ENCODE measurements at places on chromosomes 2 and 18.
A peak's percentile ranks its signal among the peaks of the same experiment; 100 is the strongest.

DNA sequence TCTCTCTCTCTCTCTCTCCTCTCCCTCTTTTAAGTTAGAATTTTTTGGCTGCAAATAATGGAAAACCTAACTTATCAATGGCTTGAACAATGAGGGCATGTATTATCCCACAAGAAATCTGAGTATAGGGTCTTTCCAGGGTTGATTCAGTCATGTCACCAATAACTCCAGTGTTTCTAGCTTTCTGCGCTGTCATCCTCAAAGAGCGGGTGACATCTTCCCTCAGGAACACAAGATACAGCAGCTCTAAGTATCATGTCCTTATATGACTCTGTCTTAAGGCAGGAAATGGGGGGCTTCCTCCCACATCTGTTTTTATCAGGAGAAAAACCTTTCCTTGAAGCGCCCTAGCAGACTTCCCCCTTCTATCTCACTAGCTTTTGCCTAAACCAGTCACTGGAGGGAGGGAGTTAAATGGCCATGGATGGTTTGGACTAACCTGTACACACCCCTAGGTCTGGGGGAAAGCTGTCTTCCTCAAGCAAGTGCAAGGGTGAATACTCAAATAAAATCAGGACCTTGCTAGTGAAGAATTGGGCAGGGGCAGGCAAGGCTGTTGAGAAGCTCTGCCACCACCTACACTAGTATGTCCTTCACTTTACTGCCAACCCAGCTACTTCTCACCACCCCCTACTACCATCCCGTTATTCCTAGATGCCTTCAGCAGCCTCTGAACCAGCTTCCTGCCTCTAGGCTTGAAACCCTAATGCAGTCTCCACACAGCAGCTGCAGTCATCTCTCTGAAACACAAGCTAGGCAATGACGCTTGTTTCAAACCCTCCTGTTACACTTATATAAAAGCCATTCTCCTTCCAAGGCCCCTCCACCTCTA is 7.5 kb upstream of the TUBA4A start:
- DNase-seq = no peak

GRCh38 chr2:218880102-218880858 is at the start of gene WNT10A:
Gene WNT10A (plus strand): TSS chr2:218880852. CDS start chr2:218880996, 144 bp downstream.
- DNase-seq = peak; percentile 51

DNA sequence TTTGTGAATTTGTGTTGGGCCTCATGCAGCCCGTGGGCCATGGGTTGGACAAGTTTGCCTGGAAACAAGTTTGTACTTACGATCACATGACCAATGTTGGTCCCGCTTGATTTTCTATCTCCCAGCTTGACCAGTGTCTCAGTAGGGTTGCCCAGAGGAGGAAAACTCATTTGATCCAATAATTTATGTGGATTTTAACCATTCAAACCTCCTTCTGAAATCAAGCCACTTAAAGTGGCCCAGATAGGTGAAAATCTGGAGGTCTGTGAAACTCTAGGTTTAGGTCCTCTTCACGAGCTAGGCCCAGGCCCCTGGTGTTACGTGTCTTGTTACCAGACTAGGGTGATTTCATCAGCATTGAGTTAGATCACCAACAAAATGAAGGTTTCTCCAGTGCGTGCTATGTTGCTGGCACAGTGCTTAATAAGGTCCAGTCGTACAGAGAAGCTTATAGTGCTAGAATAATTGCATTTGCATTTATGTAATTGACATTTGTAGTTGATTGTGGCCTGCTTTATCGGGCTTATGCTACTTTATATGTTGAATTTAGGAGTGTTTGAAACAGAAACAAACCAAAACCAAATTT is 4.4 kb downstream of the ACTR2 start:
- DNase-seq = no peak

- DNase-seq = no peak
These were observed 52.6 kb downstream of the PPP4R1 start for GRCh38 chr18:9561759-9562158.

DNA sequence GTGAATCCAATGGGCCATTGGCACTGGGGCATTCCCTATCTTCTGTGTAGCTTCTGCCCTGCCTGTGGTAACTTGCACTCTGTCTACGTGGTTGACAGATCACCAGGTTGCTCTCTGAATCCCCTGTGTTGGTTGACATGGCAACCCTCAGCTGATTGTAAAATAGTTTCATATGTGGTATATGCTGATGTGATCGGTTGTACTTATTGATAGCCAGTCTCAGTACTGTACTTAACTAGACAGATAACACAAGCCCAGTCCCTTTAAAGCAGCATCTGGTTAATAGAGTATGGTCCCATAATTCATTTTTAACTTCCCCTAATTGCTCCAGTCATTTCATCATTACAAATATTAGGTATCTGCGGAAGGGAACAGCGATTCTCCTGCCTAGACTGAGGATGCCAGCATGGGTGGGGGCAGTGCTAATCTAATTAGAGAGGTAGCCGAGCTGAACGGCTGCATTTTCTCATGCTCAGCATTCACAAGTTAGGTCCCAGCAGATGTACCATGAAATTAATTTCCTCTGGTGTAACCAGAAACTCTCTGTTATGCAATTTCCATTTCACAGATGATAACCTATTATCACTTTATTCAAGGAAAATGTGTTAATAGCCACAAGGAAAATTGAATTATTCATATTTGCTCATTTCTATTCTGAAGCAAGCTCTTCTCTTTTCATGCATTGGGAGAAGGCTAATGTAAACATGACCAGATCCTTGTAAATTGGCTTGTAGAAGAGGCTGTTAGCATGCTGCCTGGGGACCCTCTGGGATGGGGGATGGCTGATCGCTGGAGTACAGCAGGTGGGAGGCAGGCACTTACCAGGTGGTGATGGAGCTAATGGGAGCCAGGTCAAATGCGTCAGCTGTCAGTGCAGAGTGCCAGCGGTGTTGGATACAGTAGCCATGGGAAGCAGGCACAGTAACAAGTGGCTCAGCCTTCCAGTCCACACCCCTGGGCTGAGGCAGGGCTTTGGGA is 608.3 kb downstream of the GALR1 start:
- no peak for DNase-seq
